ENCODE measurements at places on chromosomes 12 and 14.

GRCh38 chr12:92261692-92262091, 116.0 kb upstream of the BTG1 start:
- no peak for DNase-seq

DNA sequence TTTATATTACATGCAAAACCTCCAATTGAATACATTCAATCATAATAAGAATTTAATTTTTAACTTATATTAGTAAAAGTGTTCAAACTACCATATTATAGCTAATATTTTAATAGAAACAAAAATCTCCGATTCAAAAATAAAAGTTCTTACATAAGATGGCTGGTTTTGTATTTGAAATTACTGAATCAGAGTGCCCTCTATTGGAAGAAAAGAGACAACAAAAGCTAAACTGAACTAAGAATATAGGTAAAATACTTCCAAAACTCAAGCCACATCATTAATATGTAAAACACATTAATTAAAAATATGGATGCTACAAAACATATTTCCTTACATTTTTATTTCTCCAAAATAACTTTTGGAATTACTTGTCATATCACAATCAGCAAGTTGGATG, 120.3 kb downstream of the GARIN6 start:
- DNase-seq, result peak; percentile 15

DNA sequence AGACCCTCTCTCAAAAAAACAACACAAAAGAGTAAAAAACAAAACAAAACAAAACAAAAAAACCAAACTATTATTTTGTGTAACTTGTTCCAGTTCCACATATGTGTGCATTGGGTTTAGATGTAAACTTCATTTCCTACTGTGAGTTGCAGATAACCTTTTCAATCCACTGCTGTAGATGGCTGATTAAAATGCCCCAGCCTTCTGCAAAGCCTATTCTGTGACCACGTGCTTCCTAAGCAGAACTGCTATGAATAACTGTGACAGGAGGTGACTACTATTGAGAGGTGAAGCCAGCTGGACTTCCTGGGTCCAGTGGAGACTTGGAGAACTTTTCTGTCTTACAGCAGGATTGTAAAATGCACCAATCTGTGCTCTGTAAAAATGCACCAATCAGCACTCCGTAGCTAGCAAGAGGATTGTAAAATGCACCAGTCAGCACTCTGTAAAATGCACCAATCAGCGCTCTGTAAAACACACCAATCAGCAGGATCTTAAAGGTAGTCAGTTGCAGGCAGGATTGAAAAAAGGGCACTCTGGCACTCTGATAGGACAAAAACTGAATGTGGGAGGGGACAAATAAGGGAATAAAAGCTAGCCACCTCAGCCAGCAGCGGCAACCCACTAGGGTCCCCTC, 10.3 kb upstream of the ELK3 start:
- no peak for DNase-seq

GRCh38 chr12:65192963-65193516, 23.7 kb downstream of the LEMD3 start:
- DNase-seq, result no peak

DNA sequence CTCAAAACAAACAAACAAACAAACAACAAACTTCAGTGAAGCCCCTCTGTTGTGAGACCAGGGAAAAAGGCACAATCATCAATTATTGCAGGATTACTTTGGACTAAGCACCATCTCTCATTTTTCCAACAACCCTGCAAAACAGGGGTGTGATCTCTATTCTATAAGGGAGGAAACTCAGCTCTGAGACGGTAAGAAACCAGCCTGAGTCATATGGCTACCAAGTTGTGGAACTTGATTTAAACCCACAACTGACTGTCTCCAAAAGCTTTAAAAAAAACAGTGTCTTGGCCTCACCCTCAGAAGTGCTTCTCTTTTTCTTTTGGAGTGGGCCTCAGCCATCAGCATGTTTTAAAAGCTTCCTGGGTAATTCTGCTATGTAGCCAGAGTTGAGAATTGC, 49.8 kb downstream of the RIN3 start:
- DNase-seq, result peak; percentile 52

DNA sequence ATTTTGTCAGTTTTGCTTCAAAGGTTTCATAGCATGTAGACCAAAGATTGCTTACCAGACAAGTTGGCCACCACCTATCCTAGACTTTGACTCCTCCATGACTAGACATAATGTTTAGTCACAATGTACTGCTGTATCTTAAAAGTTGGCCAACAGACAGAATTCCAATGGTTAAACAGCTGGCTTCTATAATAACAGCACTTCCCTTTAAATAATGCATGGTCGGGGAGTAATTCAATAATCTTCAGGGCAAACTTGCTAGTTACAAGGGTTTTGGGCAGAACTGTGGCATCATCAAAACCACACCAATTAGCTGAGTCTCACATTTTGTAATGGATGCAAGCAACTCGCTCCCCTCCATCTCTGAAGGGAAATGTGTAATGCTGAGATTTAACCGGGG, 56.9 kb downstream of the IGF1 start:
- DNase-seq, result no peak

- no peak for DNase-seq
Observed at GRCh38 chr12:52086944-52087835, 7.7 kb downstream of the SMIM41 start.

- no peak for DNase-seq
Observed at GRCh38 chr12:118126119-118126757, 9.7 kb upstream of the PEBP1 start.

DNA sequence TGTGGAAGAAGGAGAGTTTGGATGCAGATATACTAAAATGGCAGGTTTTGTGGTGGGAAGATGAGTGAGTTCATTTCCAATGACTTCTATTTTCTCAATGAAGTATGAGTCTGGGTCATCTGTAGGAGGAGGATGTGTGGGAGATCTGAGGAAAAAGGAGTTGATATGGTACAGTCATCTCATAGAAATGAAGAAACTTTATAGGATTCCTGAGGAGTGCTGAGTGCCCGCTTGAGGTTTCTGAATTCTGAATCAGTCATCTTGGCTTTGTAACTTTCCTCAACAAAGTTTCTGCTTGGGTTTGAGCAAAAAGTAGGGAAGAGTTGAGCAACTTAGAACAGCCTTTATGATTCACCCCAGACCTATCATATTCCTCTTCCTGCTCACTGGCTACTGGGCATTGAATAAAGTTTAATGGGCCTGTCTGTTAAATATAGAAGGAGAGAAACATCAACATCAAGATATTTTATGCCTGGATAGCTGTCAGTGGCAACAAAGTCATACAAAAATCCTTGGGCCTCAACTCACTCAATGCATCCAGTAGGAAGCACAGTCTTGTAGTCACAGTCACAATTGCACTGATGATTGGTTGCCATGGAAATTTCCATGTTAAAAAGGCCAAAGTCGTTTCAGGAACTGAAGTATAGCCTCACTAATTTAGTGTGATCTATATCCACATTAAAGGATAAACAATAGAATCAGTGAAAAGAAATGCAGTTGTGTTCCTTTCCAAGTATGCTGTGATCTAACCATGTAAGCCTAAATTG, 284.7 kb downstream of the DUSP6 start:
- DNase-seq, result no peak

DNA sequence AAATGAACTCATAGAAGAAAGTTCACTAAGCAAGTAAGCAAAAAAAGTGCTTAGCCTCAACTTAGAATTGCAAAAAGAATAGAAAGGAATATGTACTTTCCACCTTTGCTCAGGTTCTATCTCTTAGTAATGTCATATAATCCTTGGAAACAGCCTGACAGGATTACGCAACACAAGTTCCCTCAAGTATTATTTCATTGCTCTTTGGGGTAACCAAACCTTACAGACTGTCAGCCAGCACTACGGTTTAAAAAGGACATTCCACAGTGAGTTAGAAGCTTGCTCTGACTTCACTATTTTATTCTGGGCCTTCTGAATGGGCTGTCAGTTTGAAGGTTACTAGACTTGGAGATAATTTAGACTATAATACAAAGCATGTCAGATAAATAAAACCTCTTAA, 264.0 kb downstream of the ATXN7L3B start:
- DNase-seq, result no peak

GRCh38 chr14:88983755-88984154, 159.3 kb downstream of the TTC8 start:
- DNase-seq, result peak; percentile 62

- no peak for DNase-seq
Observed at GRCh38 chr12:62783881-62784280, 151.1 kb downstream of the PPM1H start.

DNA sequence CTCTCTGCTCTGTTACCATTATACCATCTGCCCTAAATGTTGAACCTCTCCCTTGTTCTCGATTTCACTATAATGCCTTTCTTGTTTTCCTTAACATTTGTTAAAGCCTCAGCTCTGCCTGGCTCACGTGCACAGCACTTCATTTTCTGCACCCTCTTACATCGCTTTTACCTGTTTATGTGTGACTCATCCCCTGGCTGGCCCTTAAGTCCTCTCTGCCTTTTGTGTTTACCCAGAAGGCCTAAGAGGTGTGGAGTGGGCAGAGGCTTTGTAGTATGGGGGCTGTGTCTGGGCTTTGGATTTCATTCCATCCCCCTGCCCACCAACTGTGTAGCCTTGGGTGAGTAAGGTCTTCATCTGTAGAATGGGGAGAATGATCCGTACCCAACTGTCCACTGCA, 36.5 kb downstream of the UBE3B start:
- DNase-seq, result no peak

GRCh38 chr12:125187148-125187745, 122.0 kb downstream of the AACS start:
- DNase-seq, result peak; percentile 14

DNA sequence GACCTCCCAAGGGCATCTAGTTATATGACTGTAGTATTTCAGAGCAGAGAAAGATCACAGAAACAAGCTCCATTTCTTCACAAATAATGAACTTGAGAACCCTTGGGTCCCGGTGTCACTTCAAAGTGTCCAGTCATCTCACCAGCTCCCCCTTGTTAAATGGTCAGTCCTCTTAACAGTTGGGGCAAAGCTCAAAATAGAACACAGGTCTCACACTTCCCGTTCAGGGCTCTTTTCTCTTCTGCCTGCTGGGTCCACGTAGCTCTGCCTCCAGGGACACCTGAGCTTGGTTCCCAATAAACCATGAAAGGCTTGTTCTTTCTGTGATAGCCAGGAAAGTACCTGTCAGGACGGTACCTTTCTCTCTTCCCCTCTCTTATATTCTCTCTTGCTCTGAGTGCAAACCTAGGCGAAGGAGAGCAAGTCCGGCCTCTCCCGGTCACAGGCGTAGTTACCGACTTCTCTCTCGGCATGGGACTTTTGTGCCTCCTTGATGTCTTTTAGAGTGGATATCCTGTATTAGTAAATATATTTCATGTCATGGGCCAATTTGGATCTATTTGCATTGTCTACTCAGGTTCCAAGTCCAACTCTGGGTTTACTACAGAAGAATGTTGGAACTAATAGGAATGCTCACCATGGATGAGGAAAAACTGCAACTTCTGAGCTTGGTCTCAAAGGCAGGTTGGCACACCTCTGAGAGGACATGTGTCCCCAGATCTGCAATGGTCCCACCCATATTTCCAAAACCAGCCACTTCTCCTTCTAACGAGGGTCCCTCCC, 118.8 kb upstream of the PARP11 start:
- no peak for DNase-seq

GRCh38 chr14:68939893-68940613, 39.0 kb downstream of the ACTN1 start:
- DNase-seq, result peak; percentile 29

- no peak for DNase-seq
Observed at GRCh38 chr12:79378496-79378895, 312.3 kb downstream of the PAWR start.

DNA sequence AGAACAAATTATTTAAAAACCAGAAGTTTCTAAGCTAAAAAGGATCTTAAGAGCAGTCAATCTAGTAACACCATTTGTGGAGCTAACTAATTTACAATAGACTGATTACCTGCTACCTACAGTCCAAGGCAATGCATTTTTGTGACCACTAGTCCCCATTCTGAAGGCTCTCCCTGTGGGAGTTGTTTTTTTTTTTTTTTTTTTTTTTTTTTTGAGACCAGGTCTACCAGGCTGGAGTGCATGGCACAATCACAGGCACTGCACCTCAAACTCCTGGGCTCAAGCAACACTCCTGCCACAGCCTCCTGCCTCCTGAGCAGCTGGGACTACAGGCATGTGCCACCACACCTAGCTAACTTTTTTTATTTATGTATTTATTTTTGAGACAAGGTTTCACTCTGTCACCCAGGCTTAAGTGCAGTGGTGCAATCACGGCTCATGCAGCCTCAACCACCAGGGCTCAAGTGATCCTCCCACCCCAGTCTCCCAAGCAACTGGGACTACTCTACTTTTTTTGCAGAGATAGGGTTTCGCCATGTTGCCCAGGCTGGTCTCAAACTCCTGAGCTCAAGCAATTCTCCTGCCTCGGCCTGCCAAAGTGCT, 3.9 kb downstream of the GNPTAB start:
- no peak for DNase-seq

DNA sequence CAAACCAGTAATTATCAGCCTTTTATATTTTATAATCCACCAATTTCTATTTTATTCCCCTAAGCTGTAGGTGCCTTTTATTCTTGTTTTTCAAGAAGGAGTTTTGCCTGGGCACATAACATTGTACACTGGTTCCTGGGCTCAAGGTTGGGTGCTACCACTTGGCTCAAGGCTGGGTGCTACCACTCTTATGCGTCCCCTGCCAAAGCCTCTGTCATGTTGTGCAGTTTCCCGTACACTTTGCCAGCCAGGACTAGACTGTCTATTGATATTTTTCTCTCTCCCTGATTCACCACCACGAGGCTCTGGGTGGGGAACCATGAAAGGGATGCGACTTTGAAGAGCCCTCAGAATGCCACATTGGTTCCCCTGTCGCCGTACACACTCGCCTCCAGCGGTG, 52.5 kb upstream of the VASH1 start:
- no peak for DNase-seq

GRCh38 chr12:51883998-51884675, 3.8 kb upstream of the ANKRD33 start:
- no peak for DNase-seq

- no peak for DNase-seq
Observed at GRCh38 chr12:78959556-78959955, 95.0 kb downstream of the SYT1 start.

GRCh38 chr12:20006871-20007730, 361.2 kb upstream of the PDE3A start:
- no peak for DNase-seq

- DNase-seq, result no peak
Observed at GRCh38 chr12:26231921-26232320, 36.5 kb downstream of the SSPN start.

DNA sequence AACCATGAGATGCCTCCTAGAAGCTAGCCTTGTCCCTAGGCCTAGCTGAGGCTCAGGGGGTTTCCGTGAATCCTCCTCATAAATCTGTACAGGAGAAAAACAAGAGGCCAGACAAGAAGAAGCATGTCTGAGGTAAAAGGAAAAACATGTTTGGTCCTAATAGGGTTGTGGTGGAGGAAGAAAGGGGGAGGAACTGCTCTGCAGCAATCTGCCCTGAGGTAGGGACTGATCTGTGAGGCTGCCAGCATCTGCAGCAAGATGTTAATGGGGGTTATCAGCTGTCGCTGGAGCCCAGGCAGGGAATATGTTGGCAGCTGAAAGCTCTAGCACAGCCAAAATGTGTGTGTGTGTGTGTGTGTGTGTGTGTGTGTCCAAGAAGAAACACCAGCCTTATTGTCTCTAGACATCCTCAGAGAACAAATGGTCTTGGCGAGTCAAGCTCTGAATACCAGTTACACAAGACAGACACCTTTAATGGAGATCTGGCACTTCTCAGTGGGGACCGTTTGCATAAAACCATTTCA, 218.5 kb downstream of the NUAK1 start:
- DNase-seq, result peak; percentile 62

- no peak for DNase-seq
Observed at GRCh38 chr12:24500831-24501230, 448.1 kb downstream of the BCAT1 start.

Data from Ammon's horn (tissue), 1 donor.